ENCODE measurements at places on chromosomes 1 and 21.

GRCh38 chr1:151344291-151344690 lies 2.8 kb downstream of the RFX5 start:
- DNase-seq, result no peak

DNA sequence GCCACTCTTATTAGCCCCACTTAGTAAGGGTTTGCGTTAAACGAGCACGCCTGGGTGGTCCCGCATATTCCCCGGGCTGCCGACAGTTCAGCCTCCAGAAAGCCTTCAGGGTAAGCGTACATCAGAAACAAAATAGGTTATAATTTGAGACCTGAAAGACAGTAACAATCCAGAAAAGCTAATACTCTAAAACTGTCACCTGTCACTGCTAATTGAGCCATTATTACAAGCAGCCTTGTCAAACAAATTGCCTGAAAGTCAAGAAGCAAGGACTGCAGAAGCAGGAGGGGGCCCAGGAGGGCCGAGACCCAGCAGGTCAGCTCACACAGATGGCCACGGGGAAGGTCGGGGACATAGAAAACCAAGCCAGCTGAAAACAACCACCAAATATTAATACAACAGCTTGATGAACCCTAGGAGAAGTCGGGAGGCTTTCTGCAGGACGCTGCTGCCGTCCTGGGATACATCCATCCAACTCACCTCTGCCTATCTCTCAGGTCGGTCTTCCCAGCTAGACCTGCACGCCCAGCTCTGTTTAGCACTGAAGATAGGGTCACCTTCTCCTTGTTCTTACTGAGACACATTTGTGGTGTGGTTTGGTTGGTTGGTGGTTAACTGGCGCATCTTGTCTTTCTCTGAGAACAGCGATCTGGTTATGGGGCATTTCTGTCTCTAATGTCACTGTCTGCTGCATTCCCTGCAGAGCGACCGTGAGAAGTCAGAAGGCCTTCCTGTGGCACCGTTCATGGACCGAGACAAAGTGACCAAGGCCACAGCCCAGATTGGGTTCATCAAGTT lies 110.8 kb downstream of the WDR4 start:
- DNase-seq, result no peak

GRCh38 chr1:39954324-39954869 lies 548 bp upstream of the MFSD2A start:
- no peak for DNase-seq

DNA sequence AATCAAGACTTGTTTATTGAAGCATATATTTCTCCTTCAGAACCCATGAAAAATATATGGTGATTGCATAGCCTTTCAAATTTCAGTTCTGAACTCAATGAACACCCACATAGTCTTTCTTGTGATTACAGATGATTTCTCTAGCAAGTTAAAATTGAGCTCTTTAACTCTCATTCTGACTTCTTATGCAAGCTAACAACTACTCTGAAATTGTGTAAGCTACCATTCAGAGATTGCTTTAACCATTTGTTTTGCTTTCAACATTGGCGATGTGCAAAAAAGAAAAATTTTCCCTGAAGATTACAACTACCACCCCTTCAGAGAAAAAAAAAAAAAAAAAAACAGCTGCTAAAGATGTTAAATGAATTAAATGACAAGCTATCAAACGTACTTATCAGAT lies 193.9 kb downstream of the DAB1 start:
- DNase-seq, result no peak

DNA sequence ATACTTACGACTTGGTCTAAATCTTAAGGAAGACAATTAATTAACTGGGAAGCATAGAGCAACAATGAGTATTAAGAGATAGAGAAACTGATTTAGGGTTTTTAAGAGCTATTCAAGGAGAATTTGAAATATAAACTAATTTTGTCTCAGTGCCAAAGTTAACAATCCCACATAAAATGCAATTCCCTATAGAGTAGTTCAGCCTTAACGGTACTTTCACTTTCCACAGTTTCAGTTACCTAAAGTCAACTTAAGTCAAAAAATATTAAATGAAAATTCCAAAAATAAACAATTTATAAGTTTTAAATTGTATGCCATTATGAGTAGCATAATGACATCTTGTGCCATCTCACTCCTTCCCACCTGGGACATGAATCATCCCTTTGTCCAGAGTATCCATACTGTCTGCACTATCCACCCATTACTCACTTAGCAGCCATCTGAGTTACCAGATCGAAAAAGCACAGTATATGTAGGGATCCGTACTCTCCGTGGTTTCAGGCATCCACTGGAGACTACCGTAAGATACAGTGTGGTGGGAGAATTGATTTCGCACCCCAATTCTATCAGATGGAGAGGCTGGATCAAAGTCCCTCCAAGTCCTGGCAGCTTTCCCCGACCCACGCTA lies 4.8 kb upstream of the SARS1 start:
- no peak for DNase-seq

DNA sequence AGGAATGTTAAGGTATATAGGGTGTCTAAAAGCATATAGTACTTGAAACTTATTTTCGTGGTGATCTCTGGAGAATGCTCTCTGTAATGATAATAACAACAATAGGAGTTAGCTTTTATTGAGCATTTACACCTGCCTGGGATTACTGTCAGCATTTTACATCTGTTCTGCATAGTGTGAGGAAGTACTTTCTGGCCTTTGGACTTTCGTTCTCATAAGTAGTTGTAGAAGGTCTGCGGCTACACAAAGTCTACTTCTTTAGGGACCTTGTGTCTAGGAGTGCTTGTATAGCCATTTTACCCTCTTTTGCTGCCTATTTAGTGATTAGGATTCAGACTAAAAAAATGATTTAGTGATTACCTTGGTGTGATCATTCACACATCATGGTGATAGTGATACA lies 103.6 kb upstream of the GPR52 start:
- DNase-seq, result no peak

DNA sequence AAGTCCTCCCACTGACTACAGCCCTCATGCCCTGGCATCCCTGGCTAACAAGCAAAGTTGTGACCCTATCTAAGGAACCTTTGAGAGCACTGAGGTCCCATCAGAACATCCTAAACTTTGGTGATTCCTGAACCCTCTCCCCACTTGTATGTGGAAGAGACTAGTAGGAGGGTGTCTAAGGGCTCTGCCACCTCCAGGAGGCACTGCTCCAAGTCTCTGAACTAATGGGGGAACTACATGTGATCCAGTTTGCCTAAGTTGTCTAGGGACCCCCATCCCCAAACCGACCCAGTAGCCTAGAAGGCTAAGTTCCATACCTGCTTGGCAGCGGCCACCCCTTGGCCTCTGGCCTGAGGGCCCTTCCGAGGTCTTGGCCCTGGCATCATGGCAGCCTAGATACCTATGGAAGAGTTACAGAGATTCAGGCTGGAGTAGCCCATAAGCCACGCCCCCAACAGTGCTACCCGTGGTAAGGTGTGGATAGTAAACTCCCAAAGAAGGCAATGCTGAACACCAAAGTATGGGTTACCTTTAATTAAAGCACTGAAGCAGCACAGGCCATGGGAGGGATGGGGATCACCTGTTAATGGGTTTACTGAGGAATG lies 1.7 kb downstream of the CC2D1B start:
- DNase-seq, result no peak

GRCh38 chr1:29739176-29739575 lies 502.9 kb downstream of the PTPRU start:
- no peak for DNase-seq

DNA sequence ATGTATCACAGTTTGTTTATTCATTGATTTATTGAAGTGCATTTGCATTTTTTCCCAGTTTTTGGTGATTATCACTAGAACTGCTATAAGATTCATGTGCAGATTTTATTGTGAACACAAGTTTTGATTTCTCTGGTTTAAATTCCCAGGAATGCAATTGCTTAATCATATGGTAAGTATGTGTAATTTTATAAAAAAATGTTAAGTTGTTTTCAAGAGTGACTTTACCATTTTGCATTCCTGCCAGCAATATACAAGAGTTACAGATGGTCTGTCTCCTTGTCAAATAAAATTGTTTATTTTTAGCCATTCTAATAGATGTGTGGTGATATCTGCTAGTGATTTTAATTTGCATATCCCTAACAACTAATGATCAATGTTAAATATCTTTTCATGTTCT lies 127.3 kb upstream of the APP start:
- no peak for DNase-seq

- no peak for DNase-seq
Measured at GRCh38 chr21:37908691-37909090, 7.6 kb downstream of the KCNJ6 start.

- no peak for DNase-seq
Measured at GRCh38 chr1:1179346-1179982, 5.8 kb downstream of the TTLL10 start.

GRCh38 chr1:110053552-110054428 lies 16.7 kb downstream of the ALX3 start:
- peak; percentile 60 for DNase-seq

DNA sequence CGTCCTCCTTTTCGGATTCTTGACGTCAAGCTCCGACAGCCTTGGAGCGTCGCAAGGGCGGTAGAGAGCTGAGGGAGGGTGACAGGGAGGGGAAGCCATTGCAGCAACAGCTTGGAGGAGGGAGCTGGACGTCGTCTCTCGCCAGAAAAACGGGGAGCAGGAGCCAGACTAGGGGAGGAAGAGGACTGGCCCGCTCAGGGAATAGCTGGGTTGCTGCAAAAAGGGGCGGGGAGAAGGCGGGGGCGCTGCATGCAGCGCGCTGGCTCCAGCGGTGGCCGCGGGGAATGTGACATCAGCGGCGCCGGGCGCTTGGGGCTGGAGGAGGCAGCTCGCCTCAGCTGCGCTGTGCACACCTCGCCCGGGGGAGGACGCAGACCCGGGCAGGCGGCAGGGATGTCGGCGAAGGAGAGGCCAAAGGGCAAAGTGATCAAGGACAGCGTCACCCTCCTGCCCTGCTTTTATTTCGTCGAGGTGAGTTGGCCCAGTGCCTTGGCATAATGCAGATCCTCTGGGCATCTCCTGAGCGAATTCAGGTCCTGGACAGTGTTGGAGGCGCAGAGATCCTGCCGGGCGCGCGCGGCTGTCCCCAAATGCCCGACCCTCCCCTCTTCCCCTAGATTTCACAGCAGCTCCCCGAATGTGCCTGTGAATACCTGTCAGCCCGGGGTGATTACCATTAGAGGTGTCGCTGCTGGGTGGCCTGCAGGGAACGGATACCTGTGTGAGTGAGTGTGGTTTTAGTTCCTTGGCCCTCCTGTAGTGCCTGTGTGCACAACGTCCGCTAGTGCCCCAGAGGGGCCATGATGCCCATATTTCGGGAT lies at the start of gene PLPPR4:
TSS of gene PLPPR4 (plus strand) at position 292 of the 821 bp plus-strand sequence. CDS start at position 394, 102 bp downstream.
- peak; percentile 5 for DNase-seq

Data from GM12892 (cell line).